ENCODE measurements at places on chromosomes 3 and 15.
A peak's percentile ranks its signal among the peaks of the same experiment; 100 is the strongest.

DNA sequence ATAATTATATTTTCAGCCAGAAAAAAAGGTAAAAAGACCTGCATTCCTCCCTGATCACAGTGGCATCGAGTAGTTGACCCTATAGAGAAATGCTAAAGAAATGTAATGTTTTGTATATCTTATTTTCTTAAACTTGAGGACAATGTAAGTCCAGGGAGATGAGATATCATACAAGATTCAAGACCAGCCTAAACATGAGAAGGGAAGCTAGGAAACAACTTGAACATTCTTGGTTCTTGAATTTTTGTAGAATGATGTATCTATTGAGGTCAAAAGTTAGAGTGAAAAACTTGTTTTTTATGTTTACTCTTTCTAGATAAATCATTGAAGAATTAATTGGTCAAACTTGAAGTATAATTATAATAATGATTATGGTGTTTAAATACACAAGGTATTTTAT is 497.7 kb upstream of the TBL1XR1 start:
- DNase-seq, result no peak

GRCh38 chr3:74067296-74067695 is 442.6 kb upstream of the PDZRN3 start:
- DNase-seq, result no peak

- no peak for DNase-seq
These were observed 431.3 kb upstream of the MDFIC2 start for GRCh38 chr3:70743754-70744153.

GRCh38 chr3:143562789-143563188 is 285.5 kb downstream of the SLC9A9 start:
- no peak for DNase-seq

- no peak for DNase-seq
These were observed 51.6 kb upstream of the HEG1 start for GRCh38 chr3:125107363-125107762.

DNA sequence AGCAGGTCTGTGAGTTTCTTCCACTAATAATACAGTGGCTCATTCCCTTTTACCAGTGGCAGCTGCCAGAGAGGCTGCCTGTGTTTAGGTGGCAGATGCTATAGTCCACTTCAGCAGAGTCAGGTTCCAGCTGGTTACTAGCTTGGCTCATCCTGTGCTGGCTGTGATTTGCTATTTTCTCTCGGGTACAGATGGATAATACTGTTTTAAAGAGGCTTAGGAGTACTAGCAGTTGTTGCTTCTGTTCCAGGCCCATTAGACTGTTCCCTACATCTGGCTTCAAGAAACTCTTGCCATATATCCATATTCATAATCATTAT is 41.0 kb downstream of the ZNF609 start:
- no peak for DNase-seq

DNA sequence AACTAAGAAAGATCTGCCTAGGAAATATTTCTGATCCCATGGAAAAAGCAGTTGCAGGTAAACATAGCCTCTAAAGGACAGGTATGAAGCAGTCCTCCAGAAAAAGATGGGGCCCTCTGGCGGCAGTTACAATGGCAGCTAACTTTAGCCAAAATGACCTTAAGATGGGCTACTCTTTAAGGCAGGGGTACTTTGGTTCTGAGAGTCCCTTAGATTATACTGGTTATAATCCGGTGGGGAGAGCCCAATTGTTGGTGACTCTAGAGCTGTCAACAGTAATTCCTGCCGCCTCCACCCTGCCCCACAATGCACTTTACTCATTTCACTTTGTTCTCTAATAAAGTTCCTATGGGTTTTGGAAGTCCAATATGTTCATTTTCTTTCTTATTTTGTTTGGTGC is 412.8 kb upstream of the WNT5A start:
- DNase-seq, result no peak

DNA sequence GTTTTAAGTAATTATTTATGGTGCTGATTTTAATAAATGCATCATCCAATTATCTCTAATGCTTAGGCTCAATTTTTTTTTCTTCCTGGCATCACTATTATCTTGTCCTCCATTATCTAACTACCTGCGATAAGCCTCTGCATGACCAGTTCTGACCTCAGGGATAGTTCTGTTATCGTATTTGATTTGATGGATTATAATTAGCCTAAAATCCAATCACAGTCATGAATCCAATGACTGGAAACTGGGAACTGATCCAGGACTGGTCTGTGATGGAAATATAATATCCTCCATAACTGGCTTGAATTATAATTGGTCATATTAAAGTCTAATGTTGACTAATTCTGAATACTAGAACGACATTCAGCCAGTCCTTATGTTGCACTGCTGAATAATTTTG is 1.1 kb downstream of the MYH15 start:
- no peak for DNase-seq

DNA sequence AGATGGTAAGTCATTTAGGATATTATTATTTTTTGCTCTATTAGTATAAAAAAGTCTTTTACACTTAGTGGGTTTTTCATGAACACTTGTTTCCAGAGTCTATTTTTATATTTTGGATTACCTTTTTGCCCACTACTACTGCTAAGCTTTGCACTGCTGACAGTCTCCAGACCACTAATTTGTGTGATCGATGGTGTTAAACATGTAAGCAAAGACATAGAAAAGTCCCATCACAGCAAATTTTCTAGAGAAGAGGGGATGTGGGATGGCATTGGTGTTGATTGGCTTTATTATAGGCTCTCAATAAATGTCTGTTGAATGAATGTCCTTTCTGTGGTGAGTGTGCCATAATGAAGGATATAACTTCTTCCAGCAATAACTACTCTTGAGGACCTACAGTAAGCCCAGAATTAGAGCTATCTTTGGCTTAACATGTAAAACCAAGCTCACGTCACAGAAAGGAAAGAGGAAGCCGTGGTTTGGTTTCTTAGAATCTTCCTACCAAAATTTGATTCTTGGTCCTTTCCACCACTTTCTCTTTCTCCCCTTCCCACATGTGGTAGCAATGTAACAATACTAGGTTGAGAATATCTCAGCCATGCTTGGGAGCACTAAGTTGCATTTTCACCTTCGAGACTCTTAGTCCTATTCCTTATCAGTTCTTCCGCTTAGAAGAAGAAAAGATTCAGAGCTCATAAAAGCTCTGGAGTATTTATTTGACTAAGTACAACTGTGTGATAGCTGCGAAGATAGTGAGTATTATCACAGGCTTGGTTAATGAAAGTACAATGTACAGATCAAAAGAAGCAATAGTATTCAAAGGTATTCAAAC is 90.6 kb upstream of the UMPS start:
- peak; percentile 12 for DNase-seq

DNA sequence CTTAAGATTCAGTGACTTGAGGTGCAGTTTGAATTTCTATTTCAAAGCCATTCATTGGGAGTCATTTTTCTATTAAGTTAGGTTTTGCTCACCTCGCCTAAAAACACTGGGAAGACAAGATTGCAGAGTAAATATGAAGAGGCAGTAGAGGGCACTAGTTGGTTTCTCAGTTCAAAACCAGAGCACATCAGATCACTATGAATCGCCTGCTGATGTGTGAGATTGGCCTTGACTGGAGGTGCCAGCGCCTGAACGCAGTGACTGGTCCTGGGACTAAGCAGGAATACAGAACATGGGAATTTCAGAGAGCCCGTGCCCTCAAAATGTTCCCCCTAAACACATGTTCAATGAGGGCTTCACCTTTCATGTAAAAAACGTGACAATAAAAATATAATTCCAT is 229.0 kb downstream of the ITPR1 start:
- DNase-seq, result peak; percentile 41

- no peak for DNase-seq
These were observed 188.8 kb downstream of the TAFA4 start for GRCh38 chr3:68743521-68743920.

DNA sequence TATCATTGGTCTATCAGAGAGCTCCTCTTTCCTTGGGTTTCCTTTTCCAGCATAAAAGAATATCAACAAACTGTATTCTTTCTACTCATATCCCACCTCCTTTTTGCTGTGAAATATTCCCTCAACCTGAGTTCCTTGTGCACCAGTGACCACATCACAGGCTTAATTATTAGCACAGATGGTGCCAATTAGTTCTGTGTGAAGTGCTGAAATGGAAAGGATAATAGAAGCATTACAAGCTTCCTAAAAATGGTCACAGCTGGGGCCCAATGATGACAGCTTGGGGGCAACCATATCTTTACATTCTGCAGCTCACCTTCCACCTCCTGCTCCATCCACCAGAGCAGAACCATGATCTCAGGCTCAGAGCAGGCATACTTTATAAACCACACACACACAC is 84.6 kb downstream of the ANO10 start:
- DNase-seq, result no peak

GRCh38 chr3:156865732-156866131 is 39.6 kb downstream of the LEKR1 start:
- DNase-seq, result no peak

DNA sequence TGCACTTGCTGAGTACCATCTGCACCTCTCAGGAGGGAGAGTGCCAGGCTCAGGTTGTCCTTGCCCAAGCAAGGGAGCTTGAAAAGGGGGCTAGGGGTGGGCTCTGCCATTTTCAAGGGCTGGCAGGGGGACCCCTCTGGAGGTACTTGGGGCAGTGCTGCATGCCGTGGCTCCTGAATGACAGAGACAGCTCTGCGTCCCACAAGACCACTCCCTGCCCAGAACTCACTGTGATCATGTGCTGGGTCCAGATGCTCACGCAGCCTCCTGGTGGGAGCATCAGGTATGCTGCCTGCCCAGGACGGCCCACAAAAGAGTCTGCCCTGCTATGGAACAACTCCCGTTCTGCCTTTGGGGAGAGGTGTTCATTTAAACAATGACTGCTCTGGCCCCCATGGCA is 165.2 kb downstream of the GOLGA6L4 start:
- no peak for DNase-seq

- no peak for DNase-seq
These were observed 36.0 kb downstream of the ARHGAP31 start for GRCh38 chr3:119330181-119330580.

DNA sequence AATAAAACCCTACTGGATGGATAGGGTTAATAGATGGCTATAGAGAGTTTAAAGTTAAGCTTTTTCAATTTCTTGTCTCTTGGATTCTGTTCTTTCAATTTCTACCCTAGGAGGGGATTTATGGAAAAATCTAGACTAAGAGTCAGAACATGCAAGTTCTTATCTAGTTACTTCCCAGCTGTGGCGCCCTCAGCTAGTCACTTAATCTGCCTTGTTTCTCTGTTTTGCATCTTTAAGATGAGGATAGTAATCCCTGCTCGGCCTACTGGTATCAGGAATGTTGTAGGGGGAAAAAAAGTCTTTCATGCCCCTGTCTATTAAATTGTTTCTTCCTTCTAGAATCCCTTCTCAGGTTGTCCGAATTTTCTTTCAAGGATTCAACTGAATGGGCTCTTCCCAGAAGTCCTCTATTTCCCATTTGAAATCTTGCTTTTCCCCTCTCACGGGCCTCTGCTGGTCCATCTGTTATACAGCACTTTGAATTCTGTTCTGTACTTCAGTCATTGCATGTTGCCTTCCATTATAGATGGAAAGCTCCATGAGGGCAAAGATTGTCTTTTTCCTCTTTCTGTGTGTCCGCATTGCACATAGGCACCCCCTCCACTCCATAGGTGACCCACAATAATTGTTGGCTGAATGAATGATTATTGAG is 4.4 kb downstream of the KCTD6 start:
- DNase-seq, result no peak

GRCh38 chr15:66290518-66290917 is 2.9 kb upstream of the DIS3L start:
- DNase-seq, result peak; percentile 32

GRCh38 chr3:53171827-53172505 is 11.0 kb downstream of the PRKCD start:
- no peak for DNase-seq

GRCh38 chr3:140176526-140176925 is 241.5 kb downstream of the CLSTN2 start:
- no peak for DNase-seq

DNA sequence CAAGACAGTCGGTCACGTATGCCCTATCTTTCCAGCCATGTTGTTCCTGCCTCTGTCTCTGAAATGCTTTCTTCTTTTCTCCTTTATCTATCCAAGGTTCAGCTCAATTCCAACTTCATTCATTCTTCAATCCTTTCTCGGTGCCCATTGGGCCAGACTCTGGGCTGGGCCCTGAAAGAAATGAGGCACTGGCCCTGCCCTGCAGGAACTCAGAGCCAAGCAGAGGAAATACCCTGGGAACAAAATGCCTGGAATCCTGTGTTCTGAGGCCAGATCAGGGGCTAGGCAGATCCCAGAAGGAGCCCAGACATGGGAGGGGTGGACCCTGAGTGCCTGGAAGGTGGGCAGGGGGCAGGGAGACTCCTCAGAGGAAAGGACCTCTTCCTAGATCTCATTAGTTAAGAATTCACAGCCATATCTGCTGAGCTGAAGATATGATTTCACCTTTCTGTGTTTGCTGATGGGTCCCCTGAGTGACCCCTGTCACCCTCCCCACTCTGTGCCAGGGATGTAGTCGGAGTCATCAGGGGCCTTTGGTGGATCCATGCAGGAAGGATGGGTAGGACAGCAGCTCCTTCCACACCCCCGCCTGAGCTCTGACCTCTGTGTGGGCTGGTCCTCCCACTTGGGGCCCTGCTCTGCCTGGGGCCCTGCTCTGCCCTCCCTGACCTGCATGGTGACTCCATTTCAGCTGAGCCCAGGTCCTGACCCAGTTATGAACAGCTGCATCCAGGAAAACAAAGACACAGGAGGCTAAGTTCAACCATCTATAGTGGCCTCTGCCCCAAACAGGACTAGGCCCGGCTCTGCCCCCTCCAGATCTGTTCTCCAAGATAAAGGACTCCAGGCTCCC is 5.3 kb upstream of the DAPK2 start:
- DNase-seq, result no peak

DNA sequence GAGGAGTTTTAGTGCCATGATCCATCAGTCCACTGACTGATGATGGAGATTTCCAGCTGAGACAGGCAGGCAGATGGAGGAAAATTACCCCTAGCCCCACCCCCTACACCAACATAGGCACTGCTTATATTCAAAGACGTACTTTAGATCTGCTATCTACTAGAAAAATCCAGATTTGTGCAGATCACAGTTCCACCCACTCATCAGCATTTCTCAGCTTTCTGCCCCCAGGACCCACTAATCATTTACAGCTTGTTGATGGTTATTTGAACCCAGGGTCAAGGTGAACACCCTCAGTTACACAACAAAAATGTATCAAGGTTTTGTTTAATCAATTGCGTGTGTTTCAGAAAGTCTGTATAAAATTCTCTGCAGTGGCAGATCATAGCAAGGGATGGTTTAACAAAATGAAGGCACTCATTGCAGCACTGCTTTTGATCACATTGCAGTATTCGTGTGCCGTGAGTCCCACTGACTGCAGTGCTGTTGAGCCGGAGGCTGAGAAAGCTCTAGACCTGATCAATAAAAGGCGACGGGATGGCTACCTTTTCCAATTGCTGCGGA is at the start of gene HRG:
Gene HRG (plus strand): TSS at position 390 of the 564 bp plus-strand sequence. CDS start 18 bp downstream, at position 408.
- no peak for DNase-seq

DNA sequence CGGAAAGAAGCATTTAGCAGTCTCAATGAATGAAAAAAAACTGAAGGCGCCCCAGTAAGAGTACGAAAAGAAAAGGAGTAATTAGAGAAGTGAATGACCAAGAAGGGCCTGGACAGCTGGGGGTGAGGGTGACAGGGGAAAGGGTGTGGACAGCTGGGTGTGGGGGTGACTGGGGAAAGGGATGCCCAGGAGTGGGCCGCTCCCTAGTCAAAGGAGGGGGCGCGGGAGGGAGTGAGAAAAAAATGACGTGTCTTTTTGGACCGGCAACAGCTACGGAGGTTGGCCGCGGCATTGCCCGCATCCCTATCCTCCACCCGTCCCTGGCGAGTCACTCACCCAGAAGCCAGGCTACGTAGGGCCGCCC is 274 bp upstream of the ZCWPW2 start:
- no peak for DNase-seq

- no peak for DNase-seq
These were observed 27.4 kb upstream of the SRGAP3 start for GRCh38 chr3:9276761-9277370.
